ENCODE measurements at places on chromosomes 7 and 10.

- peak; percentile 11 for DNase-seq
Observed at GRCh38 chr10:98748298-98748697, 301.6 kb upstream of the HPS1 start.

- DNase-seq = no peak
Observed at GRCh38 chr10:79387466-79387973, 40.3 kb downstream of the PPIF start.

- no peak for DNase-seq
Observed at GRCh38 chr10:64682043-64682442, 1160.8 kb downstream of the REEP3 start.

DNA sequence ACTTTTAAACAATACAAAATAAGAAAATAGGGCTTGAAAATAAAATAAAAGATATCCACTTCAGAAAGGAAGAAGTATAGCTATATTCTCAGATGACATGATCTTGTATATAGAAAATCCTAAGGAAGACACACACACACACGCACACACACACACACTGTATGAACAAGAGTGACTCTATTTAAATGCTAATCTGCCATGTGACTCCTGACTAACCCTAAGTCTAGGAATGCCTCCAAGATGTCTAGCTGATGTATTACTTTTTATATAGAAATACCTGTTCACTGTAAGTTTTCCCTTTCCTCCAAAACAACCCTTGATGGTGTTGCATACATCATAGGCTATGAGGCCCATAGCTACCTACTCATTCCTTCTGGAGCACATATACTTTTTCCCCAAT, 173.1 kb upstream of the LRRTM3 start:
- DNase-seq = no peak

DNA sequence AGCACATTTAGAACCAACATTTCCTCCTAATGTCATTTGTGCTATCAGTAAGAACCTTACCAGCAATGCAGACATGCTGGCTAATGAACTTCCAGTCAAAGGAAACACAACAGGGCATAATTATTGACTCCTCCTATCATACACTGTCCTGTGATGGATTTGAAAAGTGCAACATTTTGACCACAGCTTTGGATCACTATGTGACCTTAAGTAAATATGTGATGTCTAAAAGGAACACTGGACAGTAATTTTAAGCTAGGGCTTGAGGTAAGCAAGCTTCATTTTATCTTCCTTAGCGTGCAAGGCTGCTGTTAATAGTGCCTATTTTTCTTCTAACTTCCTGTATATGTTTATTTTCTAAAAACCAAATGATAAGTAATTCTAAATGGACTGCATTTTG, 240.6 kb upstream of the HGF start:
- DNase-seq = no peak

DNA sequence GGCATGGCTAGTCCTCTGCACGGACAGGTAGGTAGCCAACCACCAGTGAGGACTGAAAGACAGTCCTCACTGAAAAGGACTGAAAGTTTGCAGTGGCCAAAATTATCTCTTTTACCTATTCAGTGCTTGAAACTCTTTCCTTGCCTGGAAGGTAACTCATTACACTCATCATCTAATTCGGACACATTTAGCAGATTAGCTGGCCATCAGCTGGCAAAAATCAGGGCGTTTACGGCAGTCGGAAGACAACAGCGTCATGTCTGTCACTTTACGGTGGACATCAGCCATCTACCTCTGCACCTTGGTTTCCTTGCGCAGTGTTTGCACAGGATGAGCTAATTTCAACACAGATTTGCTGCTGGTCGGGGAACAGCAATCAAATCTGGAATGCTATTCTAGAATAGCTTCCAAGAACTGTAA, 740 bp downstream of the ANXA7 start:
- DNase-seq = no peak

DNA sequence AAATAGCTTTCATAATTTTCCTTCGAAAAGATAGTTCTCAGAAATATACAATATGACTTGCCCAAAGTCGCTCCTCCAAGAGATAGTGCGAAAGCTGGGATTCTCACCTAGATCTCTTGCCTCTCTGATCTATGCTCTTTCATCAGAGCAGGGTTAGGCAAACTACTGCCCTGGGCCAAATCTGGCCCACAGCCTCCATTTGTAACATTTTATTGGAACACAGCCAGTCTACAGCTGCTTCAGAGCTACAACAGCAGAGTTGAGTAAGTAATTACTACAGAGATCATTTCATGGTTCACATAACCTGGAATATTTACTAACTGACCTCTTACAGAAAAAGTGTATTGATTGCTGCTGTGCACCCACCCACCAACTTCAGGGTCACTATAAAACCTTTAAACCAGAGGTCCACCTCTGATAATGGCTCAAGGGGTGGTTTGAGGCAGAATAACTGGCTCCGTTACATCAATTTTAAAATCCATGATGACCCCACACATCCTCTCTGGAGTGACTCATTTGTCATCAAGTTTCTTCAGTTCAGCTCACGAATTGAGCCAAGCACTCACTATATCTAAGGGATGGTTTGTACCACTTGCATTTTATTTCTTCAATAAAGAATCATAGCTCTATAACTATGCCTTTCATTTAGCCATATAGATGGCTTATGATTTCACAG, 1019.0 kb downstream of the XPNPEP1 start:
- DNase-seq = no peak

- DNase-seq = no peak
Observed at GRCh38 chr7:151117565-151117964, 31.3 kb downstream of the AGAP3 start.

DNA sequence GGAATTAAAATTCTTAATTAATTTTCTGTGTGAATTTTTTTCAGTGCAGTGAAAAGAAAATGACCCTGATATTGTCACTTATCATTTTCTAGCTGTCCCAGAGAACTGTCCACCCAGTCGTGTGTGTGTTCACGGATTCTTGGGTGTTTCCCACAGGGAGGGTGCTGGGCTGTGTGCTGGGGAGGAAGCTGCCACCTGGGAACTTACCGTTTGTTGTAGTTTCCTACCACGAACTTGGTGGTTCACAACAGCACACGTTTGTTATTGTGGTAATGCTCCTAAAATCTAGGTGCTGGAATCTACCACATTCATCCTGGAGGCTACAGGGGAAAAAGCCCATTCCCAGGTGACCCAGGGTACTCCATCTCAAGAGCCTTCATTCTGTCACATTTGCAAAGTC, 276.1 kb downstream of the GLRX3 start:
- DNase-seq = no peak

GRCh38 chr7:116223588-116223987, 13.2 kb downstream of the TES start:
- DNase-seq = no peak

DNA sequence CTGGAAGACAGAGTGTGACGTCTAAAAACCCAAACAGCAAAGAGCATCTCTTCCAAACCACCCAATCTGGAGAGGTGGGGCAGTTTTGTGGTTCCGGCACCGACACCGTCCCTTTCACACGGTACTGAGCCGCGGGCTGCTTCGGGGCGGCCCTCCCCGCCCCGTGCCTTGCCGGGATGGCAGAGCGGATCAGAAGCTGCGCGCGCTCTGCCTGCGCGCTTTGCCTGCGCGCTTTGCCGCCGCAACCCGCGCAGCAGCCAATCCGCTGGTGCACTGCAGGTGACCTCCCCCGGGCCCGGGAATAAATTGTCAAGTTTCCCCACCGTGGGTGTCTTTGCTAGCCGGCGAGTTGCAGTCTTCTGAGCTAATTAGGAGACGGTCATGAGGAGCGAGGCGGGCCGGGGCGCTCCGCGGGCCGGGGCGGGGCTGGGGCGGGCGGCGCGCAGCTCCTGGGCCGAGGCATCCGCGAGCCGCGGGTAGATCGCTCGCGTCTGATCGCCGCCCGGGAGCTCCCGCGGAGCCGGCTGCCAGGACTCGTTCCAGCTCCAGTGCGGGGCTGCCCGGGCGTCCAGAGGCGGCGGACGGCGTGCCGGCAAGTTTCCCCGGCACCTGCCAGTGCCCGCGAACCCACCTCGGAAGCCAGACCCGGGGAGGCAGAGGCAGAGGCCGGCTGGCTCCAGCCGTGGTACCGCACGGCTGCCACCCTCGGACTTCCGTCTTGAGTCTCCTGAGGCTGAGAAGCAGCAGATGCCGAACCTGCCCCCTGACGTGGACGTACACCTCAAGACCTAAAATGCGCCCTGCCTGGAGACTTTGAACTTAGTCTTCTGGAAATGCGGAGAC, 536.0 kb upstream of the GALNT17 start:
- DNase-seq = no peak

GRCh38 chr7:104956753-104957450, 57.1 kb upstream of the KMT2E start:
- DNase-seq = peak; percentile 58

GRCh38 chr7:70612811-70613210, 519.1 kb upstream of the GALNT17 start:
- DNase-seq = no peak

GRCh38 chr7:83952236-83952635, 242.4 kb downstream of the SEMA3A start:
- no peak for DNase-seq

DNA sequence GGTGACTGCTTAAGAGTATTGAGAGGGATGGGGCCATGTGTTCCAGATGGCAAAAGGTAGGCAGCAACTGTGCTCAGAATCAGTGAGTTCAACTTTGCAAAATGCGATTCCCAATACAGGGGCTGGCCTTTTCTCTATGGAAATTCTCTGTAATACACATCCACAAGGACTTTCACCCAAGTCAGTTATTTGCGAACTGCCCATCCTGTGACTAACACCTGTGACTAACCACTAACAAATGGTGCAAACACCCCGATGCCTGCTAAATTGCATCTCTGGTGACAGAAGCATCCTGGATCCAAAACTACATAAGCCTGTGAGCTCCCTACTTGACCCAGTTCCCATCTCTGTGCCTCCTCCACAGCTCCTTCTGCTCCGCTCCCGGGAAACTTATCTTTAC, 9.0 kb upstream of the CUZD1 start:
- DNase-seq = peak; percentile 26

- DNase-seq = no peak
Observed at GRCh38 chr10:99318475-99318874, 10.7 kb upstream of the CNNM1 start.

GRCh38 chr10:128274938-128275337, 148.7 kb upstream of the MKI67 start:
- no peak for DNase-seq

DNA sequence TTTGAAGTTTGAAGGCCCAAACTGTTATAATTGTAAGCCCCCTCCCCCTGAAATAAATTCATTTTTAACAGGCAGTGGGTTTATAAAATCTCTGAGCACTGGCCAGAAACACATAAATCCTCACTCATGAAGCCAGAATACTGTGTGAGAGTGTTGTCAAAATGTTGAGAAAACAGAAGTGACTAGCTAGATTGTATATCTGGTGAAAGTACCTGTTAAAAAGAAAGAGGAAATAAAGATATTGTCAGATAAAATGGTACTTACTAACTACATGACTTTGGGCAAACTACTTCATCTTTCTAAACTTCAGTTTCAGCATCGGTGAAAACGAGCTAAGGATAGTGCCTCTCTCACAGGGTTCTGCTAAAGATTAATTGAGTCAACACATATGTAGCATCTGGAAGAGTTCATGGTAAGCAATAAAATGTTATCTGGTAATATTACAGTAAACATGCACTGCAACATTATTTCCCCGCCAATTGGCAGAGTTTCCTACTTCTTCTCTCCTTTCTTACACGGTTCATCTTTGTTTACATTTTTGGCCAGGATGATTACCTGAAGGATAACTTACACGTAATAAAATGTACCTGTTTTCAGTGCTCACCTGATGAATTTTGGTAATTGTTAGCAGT, 202.5 kb upstream of the CHRM2 start:
- no peak for DNase-seq

DNA sequence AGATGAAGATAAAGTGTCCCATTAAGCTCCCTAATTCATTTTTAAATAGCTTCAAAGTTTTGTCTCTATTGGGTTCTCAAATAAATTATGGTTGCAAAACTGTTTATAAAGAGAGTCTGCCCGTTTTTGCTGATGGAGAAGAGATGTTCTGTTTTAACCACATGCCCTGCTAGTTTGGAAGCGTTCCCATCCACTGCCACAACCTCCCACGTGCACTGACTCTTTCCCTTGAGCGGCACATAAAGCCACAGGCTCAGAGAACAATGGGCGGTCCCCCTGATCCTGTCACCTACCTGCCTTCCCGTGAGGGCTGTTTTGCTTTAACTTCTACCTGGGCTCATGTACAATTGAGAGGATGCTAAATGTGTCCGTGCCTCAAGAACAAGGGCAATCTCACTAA, 65.5 kb downstream of the CPVL start:
- no peak for DNase-seq

- peak; percentile 67 for DNase-seq
Observed at GRCh38 chr7:38318803-38319416, 45.5 kb upstream of the TARP start.

GRCh38 chr7:121083790-121084251, 95.3 kb downstream of the CPED1 start:
- no peak for DNase-seq

DNA sequence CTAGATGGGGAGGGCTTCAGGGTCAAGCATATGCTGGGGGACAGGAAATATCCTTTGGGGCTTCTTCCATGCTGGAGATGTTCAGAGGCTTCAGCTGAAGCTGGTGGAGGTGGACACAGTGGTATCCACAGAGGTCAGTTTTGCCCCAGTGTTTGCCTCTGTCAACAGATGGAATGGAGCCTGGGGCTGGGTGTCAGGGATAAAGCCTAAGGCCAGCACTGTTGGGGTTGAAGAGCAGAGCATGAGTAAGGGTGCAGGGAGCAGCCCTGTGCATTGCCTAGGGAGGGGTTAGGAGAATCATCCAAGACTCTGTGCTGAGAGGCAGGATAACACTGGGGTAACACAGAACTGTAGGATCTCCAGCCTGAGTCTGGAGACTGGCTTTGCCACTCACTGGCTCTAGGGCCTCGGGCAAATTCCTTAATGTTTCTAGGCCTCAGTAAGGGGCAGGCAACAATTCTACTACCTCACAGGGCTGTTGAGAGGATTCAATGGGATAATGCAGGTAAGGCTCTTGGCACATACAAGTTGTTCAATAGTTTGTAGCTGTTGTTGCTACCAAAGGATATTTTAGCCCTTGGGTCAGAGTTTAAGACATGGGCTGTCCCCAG, 21.8 kb upstream of the MYL7 start:
- DNase-seq = no peak

- DNase-seq = no peak
Observed at GRCh38 chr10:132888898-132889490, 53.4 kb downstream of the CFAP46 start.

GRCh38 chr7:69661342-69661741, 63.1 kb downstream of the AUTS2 start:
- no peak for DNase-seq

DNA sequence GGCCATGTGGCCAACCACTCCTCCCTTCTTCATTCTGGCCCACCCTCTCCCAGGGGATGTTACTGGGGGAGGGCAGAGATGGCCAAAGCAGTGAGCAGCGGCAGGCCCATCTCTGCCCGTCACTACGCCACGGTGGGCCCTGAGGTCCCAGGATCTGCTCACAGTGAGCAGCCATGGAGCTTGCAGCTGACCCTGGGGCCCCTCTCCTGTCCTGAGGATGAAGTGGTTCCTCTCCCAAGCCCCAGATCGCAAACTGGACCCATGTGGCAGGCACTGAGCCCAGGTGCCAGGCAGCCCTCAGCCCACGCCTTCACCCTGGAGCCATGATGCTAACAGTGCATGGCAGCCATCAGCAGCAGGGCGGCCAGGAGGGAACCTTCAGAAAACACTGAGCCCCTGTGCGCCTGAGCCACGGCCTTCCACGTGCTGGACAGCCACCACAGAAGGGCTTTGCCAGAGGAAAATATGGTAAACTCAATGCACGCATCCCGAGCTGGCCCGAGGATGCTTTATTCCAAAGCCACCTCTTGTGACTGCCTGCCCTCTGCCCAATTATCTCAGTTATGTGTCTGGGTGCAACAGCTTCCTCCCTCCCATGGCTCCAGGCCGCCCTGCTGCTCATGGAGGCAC, 485.7 kb downstream of the PTPRN2 start:
- DNase-seq = no peak
